ENCODE measurements at places on chromosomes 1 and 21.
A peak's percentile ranks its signal among the peaks of the same experiment; 100 is the strongest.

DNA sequence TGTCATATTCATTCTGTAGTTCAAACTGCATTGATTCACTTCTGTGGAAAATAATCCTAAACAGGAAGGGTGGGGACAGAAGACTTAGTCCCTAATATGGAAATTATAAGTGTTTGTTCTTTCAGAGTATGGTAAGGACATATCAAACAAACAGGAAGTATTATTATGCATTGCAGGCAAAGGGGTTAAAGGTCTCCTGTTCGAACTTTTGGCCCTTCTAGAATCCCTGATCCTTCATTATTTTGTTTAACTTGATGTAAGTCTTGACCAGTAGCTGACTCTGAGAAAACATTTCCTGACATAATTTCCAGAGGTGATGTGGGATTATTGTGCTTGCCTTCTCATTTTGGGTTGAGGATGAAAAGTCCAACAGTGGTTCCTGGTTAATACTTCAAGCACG lies 215.4 kb upstream of the ADGRL2 start:
- no peak for DNase-seq

- no peak for DNase-seq
Measured at GRCh38 chr1:160064164-160064563, 5.8 kb downstream of the KCNJ10 start.

DNA sequence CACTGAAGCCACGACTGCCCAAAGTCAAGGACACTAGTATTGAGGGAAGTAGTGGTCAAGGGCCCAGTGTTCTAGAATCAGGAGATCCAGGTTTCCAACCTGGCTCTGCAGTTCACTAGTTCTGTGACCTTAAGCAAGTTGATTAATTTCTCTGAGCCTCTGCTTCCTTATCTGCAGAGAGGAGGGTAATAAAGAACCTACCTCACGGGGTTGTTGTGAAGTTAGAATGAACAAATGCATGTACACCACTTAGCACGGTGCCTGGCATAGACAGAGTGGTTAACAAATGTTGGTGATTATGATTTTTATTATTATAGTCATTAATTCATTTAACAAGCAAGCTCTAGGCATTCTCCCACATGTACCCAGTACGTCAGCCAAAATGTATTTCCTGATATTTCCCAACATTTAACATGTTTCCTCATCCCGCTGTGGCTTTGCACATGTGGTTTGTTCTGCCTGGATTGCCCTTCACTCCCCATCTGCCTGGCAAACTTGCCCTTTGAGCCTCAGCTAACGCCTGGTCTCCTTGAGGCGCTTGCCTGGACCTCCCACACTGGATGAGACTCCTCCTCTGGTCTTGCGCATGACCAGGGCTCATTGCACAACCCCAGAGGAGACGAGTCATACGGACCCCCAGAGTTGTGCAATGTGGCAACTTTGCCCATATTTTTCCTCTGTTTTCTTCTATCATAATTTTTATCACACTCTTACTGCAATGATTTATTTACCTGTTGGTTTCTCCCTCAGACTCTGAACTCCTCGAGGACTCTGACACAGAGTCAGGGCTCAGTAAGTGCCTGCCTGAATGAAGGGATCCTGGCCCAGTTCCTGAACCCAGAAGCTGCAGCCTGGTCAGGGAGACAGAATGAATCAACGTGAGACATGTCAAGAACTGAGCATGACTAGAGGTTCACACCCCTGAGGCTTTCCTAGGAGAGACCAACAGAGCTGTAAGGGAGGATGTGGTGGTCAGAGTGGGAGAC lies 20.7 kb upstream of the MFSD2A start:
- DNase-seq = peak; percentile 87

DNA sequence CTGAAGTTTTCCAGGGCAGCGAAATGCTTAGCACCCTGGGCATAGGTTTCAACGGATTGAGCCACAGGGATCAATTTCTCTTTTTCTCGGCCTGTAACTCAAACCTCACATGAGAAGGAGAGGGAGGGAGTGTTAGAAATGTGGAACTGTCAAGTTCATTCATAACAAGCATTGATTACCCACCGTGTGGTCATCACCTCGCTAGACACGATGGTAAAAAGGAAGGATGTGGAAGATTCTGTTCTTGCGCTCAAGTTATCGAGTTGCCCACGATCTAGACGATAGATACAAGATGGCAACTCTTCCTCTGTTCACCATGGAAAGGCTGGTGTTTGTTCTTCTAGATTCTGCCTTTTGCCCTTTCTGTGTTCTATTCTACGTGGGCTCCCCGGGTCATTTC lies 4.0 kb upstream of the RCAN3 start:
- DNase-seq = no peak

DNA sequence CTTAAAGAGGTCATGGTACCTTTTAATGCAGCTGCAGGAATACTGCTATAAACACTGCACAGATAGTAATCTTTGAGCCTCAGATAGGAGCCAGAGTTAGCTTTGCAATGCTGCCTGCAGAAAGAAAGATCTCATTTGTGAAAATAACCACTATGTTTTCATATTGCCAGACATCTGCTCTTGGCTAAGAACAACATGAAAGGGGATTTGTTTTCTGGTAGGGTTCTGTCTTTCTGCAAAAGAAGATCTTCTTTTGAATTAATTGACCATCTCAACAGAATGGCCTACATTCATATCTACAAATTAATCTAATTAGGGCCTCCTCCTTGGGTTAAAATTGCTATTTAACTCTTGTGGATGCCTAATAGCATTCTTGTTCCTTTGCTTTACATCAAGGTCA lies 177.6 kb upstream of the DPYD start:
- DNase-seq = no peak

GRCh38 chr1:23593556-23594148 lies 34.4 kb upstream of the ID3 start:
- no peak for DNase-seq

GRCh38 chr1:87523466-87523865 lies 194.8 kb downstream of the LMO4 start:
- DNase-seq = no peak

- DNase-seq = no peak
Measured at GRCh38 chr1:61572046-61572445, 152.9 kb downstream of the TM2D1 start.

GRCh38 chr1:11980676-11980972 lies 380 bp downstream of the MFN2 start:
- no peak for DNase-seq

GRCh38 chr1:111441573-111442192 lies 7.4 kb downstream of the WDR77 start:
- peak; percentile 6 for DNase-seq

DNA sequence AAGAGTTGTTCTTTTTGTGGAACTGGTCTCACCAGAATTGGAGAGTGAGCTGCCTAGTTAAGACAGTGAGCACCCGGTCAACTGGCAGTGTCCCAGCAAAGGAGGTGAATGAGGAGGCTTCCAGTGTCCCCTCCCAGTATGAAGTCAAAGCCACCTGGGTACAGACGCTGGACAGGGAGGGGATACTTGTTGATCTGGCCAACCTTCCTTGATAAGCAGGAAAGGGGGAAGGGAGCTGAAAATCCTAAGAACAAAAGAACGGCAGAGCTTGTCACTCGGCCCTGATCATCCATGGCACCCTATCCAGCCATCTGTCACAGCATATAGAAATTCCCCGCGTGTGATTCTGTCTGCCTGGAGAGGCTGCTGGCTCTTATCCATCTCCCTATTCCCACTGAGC lies 91.5 kb downstream of the SSBP3 start:
- no peak for DNase-seq

DNA sequence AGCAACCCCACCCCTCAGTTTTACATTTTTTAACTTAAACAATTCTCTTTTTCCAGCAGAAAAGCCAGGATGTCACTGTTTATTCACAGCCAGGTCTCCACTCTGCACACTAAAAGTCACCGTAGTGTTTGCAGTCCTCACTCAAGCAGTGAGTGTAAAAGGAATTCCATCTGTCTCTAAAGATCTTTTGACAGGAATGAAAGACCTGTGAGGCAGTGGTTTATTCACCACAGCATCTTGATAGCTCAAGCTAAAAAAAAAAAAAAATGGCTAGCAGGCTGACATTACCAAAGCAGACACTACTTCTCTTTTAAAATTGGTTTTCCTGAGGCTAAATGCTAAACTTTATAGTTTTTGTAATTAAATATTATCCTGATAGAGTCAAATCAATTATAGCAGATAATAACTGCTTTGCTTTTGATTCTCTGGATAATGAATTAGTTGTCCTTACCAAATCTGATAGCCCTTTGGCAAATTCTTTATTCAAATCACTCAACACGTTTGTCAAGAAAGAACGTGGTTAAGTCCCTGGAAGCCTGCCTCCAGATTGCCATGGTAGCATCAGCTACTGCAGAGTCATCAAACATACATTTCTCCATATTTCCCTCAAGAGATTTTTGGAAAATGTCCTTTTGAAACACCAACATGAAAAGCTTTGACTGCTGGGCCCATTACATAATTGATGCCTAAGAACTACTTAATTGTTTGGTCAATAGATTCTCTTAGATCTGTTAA lies 22.2 kb upstream of the SLC5A9 start:
- DNase-seq = peak; percentile 52

- DNase-seq = peak; percentile 39
Measured at GRCh38 chr1:197339106-197340060, 71.3 kb downstream of the CRB1 start.

DNA sequence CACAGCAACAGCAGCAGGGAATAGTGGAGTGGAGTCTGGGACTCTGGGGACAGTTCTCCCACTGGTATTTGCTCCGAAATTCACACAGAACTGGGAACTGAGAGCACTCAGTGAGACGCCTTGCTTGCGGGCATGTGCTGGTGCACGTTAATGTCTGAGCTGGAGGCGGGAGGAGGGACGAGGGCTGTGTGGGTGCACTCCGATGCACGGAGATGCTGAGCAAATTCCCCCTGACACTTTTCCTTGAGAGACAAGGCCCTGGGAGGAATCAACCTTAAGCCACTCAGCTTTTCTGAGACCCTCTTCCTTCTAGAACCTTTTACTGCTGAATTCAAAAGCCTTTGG lies 2.8 kb downstream of the RGS8 start:
- no peak for DNase-seq

DNA sequence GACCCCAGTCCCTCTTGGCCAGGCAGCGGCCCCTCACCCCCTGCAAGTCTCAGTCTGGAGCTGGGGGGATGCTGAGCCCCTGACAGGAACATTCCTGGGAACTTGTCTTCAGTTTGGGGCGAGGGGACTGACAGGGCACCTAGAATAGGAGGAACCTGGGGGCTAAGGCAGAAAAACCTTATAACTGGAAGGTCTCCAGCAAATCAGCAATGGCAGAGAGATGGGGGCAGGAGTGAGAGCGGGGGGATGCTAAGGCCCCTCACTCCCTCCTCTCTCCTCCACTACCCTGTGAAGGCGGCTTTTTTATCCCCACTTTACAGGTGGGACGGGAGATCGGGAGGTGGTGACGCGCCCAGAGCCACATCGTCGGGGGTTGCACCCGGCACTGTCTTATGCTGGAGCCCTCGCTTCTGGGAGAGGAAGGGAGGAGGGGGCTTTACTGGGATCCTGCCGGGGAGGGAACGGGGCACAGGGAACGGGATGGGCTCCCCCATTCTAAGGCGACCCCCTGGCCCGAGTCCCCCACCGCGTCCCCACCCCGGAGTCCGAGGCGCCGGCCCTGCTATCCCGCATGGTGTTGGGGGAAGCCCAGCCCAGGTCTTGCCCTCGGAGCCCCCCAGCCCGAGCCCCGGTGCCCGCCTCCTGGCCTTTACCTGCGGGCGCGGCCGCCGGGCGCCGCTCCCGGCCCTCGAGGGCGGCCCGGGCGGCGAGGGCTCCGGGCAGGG lies 456 bp downstream of the COL8A2 start:
- DNase-seq = no peak

GRCh38 chr21:25895565-25896205 lies 160.9 kb downstream of the GABPA start:
- DNase-seq = peak; percentile 45

- DNase-seq = no peak
Measured at GRCh38 chr1:184116287-184116686, 64.8 kb downstream of the TSEN15 start.

GRCh38 chr1:38444311-38444710 lies 397.7 kb upstream of the POU3F1 start:
- DNase-seq = peak; percentile 95

GRCh38 chr1:60376196-60376595 lies 302.6 kb upstream of the C1orf87 start:
- DNase-seq = peak; percentile 47

DNA sequence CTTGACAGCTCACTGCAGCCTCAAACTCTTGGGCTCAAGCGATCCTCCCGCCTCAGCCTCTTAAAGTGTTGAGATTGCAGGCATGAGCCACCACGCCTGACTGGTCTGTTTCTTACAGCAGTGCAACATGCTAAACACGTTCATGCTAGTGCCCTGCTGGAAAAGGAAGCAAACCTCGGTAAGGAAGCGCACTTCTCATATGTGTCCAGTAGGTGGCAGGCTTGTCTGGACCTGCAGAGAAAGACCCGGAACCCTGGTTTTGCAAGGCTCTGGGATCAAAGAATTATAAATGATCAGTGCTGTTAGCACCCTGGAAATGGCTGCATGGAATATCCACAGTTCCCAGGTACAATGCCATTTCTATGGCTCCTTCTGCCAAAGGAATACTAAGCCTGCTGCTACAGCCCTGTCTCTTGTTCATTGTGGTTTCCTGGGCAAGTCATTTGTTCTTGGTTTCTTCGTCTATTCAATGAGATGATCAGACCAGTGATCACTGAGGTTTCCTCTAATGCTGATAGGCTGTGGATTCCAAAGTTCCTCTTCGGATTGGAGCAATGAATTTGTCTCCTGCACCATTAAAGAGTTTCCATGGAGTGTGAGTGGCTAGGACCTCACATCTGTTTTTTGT lies 15.9 kb downstream of the RNU5D-1 start:
- peak; percentile 66 for DNase-seq

GRCh38 chr1:221182791-221183533 lies 303.7 kb downstream of the HLX start:
- no peak for DNase-seq

DNA sequence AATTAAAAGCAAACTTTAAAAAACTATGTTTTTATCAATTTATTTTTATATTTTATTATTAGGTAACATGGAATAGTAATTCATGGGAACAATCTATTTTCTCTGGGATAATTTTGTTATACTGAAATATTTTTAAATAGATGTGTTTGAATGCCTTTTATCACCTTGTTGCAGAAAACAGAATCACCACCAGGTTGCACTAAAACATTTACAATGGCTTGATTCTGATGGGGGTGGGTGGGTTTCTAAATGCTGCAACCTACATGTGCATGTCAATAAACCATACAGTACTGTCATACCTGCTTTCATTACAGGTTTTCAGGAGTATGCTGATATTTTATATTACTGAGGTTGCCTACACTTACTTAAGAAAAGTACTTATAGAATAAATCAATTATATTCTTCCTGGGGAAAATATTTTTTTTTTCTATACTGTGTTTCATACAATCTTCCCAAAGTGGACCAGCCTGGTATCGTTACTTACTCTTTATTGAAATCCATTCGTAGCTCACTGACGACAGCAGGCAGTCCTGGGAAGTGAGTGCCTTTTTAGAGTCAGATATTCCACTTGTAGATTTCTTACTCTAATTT lies 132.8 kb downstream of the PTPRC start:
- peak; percentile 50 for DNase-seq

GRCh38 chr1:12087797-12088314 lies 24.8 kb downstream of the TNFRSF8 start:
- no peak for DNase-seq

DNA sequence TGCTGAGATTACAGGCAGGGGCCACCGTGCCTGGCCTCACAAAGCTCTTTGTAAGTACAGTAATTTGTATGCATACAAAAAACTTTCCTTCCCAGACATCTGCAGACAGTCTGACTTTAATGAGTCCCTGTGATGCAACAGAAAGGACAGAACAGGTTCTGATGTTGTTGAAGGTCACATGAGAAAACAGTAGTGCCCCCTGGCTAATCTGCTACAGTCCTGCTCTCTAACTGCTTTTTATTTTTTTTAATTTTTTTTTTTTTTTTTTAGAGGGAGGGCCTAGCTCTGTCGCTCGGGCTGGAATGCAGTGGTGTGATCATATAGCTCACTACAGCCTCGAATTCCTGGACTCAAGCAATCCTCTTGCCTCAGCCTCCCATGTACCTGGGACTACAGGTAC lies 36.7 kb downstream of the ACBD3 start:
- DNase-seq = peak; percentile 7

All from fibroblast of skin of right biceps (primary cell).